NT2/D1 (cell line): ENCODE measurements at places on chromosomes 6 and 20.

GRCh38 chr6:156832231-156832647, 55.1 kb downstream of the ARID1B start:
- no peak for DNase-seq

GRCh38 chr6:71396410-71396801, 107.8 kb downstream of the OGFRL1 start:
- DNase-seq: no peak

- no peak for DNase-seq
These were observed 1.1 kb upstream of the BNIP5 start for GRCh38 chr6:36337814-36338213.

GRCh38 chr6:92682516-92683398, 736.6 kb downstream of the EPHA7 start:
- no peak for DNase-seq

DNA sequence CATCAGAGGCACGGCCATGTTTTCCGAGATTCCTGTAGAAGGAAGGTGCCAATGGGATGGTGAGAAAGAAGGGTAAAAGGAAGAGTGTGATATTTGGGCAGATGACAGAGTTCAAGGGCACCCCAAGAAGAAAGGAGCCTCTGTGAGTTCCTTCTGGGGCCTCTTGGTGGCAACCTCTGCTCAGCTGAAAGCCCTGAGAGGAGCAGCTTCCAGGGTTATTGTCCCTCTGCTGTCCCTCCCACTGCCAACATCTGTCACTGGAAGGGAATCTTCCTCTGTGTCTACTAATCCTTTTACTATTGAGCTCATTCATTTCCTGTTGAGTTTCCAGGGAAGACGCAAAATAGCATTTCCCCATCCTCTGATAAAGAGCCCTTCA, 40.0 kb upstream of the KCNK16 start:
- DNase-seq: no peak

- no peak for DNase-seq
These were observed 104.5 kb downstream of the NOL4L start for GRCh38 chr20:32480371-32481241.

DNA sequence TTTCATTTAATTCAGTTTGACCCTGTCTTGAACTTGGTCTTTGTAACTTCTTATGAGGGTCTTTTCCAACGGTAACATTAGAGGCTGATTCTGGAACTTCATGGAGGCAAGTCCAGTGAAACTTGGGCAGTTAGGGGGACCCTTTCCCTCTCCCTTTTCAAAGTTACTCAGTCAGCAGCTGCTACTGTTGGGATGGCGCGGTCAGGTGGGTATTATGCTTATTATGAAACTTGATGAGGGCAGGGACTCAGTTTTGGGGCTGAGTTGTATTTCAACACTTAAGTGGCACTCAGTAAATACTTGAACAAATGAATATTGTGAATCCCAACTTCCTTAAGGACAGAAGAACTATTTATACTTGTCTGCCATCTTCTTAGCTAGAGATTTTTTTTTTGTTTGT, 20.8 kb downstream of the TOP1 start:
- DNase-seq: no peak

GRCh38 chr6:27442932-27443331, 30.0 kb downstream of the ZNF184 start:
- DNase-seq: no peak

DNA sequence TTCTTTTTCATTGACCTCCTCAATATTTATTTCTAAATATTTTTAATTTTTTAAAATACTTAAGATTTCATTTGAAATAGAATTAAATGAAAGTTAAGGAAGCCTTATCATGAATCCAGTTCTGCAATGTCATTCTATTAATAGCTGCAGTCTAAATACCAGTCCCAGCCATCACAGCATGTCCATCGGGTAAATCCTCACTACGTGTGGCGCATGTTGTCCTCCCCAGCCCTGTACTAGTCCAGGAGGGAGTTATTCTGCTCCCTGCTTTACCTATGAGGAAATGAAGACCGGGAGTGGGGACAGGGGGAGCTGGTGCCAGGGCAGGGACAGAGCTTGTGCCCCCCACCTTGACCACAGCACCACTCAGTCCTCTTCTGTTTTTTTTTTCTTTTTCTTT, 125.1 kb upstream of the QKI start:
- DNase-seq: no peak

DNA sequence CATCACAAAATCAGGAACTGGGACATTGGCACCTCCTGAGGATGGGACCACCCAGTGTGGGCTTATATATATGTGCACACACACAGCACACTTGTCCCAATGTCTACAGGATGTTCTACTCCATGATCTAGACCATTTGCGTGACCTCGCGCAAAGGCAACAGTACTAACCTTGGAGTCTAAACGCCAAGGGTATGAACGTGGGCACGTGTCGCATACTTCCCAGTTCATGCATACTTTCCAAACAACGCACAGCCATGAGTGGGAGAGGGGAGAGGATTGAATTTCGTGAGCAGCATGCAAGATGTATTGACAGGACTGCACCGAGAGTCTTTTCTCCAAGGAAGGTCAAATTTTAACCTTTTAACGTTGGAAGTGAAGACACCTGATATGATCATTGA, 214.2 kb upstream of the QKI start:
- no peak for DNase-seq
